CD8-positive, alpha-beta memory T cell (primary cell): ENCODE measurements at places on chromosomes 7 and 10.

DNA sequence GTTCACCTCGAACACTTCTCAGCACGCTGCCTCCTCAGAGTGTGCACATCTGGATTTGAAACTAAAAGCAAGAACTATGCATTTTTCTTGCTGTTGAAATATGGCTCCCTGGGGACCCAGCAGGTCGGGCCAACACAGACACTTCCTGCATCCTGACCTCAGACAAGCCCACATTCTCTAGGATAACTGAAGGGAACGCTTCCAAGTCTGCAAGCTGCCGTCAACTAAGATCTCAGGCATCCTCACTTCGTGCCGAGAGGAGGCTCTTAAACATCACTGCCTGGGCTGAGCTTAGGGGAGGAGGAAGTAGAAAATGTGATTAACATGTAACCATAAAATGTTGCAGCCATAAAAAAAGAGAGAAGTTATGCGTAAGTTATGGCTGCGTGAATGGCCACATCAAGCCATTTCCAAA lies 65.5 kb downstream of the PYROXD2 start:
- DNase-seq = no peak

GRCh38 chr7:135769005-135769802 lies 20.6 kb upstream of the FAM180A start:
- no peak for DNase-seq

GRCh38 chr7:124655990-124656389 lies 109.6 kb downstream of the GPR37 start:
- DNase-seq = no peak

DNA sequence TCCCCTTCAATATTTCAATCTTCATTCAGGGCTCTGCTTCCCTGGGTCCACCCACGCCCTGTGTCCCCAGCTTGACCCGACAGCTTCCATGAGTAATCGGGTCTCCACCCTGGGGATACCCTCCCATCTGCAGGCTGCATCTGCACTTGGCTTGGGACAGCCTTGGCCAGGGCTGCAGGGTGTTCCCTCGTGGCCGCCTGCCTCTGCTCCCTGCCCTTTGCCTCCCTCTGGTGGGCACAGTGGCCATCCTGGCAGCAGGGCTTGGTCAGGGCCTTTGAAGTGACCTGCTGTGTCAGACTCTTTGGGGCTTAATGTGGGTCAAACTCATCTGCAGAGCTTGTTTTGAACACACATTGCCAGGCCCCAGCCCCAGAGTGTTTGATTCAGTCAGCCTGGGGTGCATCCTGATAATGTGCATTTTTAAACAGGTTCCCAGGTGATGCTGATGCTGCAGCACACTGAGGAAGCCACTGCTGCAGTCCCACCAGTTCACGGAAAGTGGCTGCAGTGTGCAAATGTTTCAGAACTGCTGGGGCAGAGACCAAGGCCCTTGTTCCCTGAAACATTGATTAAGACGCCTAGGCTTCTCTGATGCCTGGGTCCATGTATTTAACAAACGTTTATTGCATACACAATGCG lies 80.7 kb upstream of the SEC61G start:
- no peak for DNase-seq

- DNase-seq = no peak
Measured at GRCh38 chr10:13608246-13608853, 21.6 kb downstream of the PRPF18 start.

GRCh38 chr7:105502173-105502572 lies 19.9 kb downstream of the PUS7 start:
- DNase-seq = no peak

DNA sequence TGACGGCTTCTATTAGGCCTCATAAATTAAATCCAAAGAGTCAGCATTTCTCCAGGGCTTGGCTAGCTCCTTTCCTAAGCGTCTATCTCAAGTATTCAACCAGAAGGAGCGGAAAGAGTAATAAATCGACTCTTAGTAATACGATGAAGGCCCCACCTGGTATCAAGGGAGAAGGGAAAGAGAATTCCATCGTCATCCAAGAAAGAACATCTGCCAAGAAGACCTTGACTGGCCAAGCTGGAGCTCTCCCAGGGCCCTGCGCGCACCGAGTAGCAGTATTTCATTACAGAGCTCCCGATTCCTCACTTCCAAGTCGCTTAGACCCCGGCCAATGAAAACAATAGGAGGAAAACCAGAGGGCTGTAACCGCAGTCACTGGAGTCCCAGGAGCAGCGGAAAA lies 178.0 kb upstream of the FRMD4A start:
- DNase-seq = no peak

GRCh38 chr10:114142018-114142417 lies 32.0 kb downstream of the CCDC186 start:
- DNase-seq = no peak

GRCh38 chr10:46555366-46555712 lies 1.1 kb downstream of the GPRIN2 start:
- DNase-seq = no peak

DNA sequence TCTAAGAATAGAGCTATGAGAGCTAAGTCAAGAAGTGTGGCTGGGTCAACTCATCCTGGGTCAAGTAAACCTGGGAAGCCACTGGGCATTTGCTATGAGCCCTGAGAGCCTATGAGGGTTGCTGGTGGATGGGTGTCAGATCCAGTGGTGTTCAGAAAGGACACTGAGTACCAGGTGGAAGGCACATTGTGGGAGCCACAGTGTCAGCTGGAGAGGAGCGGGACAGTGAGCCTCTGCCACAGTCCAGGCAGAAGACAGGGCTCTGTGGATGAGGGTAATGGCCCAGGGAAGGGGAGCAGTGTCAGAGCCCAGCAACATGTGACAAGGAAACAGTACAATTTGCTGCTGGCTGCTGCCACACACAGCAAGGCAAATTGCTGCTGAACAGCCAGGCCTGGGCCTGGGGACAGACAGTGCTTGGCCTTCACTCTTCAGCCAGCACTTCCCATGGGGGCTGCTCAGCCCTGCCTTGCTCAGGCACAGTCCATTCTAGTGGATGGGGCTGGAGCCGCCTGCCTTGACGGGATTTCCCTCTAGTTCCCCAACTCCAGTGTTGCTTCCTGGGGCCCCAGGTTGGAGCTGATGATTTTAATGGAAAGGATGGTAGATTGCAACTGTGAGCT lies 90.9 kb upstream of the CHST15 start:
- DNase-seq = no peak

DNA sequence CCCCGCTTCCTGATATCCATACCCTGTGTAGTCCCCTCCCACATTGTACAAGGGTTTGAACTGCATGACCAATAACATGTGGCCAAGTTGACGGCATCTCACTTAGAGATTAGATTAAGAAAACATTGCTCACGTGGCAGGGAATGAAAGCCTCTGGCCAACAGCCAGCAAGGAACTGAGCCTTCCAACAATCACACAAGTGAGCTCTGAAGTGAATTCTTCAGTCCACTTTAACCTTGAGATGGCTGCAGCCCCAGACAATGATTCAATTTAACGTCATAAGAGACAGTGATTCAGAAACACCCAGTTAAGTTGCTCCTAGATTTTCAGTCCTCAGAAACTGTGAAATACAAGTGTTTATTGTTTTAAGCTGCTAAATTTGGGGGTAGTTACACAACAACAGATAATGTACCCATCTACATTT lies 165.9 kb upstream of the PLXNA4 start:
- DNase-seq = no peak

GRCh38 chr10:69363666-69364065 lies 53.1 kb downstream of the TACR2 start:
- no peak for DNase-seq

GRCh38 chr7:84261509-84261908 lies 66.9 kb upstream of the SEMA3A start:
- no peak for DNase-seq

DNA sequence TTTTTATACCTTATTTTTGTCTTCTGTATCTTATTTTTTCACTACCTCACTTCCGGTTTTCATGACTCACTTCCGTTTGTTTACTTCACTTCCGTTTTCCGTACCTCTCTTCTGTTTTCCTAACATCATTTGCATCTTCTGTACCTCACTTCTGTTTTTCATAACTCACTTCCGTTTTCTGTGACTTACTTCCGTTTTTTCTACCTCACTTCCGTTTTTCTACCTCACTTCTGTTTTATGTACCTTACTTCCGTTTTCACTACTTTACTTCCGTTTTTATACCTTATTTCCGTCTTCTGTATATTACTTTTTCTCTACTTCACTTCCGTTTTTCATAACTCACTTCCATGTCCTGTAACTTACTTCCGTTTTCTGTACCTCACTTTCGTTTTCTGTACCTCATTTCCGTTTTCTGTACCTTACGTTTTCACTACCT lies 492.5 kb upstream of the AKR1E2 start:
- no peak for DNase-seq

DNA sequence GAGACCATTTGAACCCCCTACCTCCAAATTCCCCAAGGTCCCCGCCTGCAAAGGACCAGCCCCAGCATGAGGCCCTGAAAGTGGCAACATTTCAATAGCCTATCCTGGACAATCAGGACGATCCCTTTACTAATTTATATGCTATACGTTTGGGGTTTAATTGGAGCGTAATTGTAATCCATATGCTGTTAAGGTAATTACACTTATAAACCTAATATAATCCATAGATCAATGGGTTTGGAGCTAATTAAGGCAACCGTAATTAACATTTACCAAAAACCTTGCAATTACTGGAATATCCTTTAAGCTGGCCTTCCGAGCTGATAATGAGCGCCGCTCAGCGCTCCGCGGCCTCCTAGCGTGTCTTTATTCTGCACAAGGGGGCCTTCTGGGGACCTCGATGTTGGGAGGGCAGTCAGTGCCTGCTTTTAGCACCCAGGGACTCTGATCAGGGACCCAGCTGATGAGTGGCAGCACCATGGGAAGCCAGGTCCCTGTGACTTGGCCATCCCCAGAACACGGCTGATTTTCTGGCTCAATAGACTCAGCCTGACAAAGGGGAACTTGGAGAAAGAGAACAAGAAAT lies 91.2 kb downstream of the LHPP start:
- no peak for DNase-seq

GRCh38 chr7:141562543-141562942 lies 11.3 kb downstream of the AGK start:
- DNase-seq = no peak

- no peak for DNase-seq
Measured at GRCh38 chr7:29839921-29840320, 33.6 kb downstream of the WIPF3 start.

GRCh38 chr7:7254908-7255307 lies 72.6 kb downstream of the C1GALT1 start:
- DNase-seq = no peak

DNA sequence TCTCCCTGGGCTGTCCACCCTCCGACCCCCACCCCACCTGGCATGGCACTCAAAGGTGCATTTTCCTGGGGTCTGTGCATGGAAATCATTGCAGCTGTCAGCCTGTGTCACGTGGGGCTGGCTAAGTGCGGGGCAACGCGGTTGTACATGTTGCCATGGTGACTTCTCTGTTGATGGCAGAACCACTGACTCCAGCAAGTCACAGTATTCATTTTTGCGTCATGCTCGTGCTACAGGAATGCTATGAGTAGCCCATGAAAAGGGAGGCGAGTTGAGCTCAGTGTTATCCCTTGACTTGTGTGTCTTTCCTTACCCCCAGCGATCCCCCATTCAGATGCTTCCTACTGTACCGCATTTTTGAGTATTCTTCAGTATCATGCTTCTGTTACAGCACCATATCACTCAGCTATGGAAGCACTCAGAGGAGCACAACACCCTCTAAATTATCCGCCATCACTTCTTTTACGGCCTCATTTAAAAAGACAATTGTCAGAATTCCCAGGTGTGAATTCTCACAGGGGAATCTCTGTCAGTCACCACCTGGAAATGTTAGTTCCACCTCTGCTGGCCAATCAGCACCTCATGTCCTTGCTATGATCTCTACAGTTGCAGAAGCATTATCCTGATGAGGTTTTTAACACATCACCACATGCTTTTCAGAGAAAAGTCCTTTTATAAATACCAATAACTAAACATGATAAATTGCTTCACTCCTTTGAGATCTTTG lies 194.4 kb upstream of the C7orf33 start:
- DNase-seq = no peak

DNA sequence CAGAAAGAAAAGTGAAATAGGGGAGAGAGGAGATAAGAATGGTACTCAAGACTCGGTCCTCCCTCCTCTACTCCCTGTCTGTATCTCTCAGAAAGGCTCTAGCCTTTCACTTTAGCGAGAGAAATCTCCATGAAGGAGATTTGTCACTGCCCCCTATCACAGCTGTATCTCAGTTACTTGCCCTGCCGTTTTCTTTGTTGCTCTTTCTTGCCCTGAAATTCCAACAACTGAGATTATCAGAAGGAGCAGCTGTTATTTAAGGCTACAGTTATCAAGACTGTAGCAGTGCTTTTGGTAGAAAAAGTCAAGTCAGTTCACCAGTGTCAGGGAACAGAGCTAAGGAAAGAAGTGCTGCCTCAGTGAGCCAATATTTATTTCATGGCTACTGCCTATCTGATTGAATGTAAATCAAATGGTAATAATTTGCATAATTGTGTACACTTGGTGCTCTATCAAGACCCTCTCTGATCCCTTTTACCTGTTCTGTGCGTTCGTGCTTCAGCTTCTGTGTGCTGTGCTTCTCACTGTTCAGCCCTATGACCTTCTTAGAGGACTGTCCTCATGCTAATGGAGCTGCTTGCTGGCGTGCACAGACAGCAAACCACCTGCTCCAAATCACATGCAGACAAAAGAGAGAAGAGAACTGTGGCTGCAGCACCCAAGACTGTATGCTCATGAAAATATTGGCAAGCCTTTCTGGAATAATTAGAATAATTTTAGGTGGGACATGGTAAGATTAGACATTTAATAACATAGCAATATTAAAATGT lies 180.2 kb upstream of the FAM3C start:
- no peak for DNase-seq

- DNase-seq = no peak
Measured at GRCh38 chr7:33192695-33193291, 63.4 kb downstream of the BBS9 start.
